ENCODE measurements at places on chromosomes 7 and 10.
A peak's percentile ranks its signal among the peaks of the same experiment; 100 is the strongest.

DNA sequence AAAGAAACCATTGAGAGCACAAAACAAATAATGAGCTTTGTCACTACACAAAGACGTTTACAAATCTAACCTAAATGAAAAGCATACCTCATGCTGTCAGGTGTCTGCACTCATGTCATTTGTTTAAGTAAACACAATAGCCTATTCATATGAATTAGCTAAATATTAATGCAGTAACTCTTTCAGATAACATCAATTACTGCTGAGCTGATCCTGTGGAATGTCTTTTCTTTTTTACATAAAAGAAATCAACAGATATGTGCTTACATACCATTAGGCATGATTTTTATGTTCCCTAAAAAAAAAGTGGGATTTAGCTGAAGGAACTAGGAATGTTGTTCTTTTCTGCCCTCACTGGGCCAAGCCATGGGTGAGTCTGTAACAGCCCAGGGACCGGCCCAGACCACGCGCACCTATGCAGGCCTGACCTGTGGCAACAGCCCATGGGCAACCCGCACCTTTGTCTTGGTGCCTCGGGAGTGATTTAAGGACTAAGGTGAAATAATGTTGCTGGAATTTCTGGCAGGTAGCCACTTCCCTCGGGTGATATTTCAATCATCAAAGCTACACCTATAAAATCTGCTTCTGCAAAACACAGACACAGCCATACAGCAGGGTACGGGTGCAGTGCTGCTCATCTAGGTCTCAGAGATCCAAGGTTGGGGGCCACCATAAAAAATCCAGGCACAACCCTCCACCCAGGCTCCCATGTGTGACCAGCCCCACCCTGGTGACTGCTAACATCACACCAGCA is 44.6 kb downstream of the FGFR2 start:
- DNase-seq = no peak

- no peak for DNase-seq
Observed at GRCh38 chr7:30142710-30143109, 7.9 kb downstream of the MTURN start.

GRCh38 chr10:80598084-80598798 is 60.5 kb downstream of the SH2D4B start:
- no peak for DNase-seq

DNA sequence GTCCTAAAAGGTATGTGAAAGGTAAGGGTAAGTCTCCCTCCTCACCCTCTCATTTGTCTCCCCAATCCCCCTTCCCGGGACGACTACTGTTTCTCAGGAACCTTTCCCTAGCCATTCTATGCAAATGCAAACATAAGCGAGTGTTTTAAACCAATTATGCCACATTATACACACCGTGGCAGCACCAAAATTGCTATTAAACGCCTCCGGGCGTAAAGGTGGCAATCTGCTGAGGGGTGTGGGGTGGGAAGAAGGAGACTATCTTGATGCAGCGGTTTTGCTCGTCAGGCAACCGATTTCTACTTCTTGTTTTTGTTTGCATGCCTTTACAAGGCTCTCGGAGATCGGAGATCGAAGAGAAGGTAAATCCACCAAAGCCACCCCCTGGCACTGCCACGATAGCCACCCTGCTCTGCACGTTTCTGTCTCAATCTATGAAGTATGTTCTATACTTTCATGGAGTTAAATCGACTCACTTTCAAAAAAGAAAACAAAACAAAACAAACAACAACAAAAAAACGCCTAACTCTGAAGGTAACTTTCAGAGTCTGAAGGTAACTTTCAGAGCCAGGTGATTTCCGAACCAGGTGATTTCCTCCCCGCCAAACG is 46.0 kb upstream of the CDK1 start:
- peak; percentile 46 for DNase-seq

DNA sequence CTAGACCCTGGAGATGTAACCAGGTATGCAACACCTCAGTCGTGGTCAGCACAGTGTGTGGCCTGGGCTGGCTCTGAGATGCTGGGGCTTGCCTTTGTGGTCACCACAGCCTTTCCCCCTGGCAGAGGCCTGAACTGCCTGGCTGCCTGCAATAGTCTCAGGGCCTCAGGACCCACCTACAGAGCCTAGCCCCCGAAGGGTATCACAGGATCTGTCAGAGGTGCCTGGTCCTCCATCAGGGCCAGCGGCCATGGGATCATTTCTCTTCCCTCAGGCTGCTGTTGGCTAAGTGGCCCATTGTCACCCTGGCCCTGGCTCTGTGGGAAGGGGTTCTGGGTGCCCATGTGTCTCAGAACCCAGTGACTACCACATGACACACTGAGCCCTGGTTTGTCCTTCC is 141.6 kb downstream of the CYP26A1 start:
- DNase-seq = no peak

DNA sequence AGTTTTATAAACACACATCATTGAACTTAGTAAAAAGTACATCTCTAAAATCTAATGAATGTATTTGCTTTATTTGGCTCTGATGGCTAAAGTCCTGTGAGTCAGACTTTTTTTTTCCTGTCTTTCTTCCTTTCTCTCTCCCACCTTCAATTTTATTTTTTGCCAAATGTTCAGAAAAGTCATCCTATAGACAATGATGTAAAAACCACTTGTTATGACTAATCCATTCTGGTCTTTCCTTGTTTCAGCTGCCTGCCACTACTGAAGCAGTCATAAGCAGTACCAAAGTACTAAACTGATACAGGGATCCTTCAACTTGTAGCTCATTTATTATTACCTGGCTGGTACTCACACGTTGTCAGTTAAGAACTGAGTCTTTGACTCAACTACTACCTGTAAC is 23.9 kb downstream of the HECTD2 start:
- DNase-seq = no peak

DNA sequence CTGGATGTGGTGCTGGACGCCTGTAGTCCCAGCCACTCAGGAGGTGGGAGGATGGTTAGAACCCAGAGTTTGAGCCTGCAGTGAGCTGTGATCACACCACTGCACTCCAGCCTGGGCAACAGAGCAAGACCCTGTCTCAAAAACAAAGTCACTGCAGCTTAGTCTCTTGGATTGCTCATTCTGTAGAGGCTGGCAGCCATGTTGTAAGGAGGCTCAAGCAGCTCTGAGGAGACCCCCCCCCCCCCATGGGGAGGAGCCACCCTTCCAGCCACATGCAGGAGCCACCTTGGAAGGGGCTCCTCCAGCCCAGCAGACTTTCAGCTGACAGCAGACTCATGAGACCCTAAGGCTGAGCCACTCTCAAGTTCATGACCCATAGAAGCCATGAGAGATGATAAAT is 68.4 kb downstream of the FOXL3 start:
- no peak for DNase-seq

GRCh38 chr7:108012499-108013430 is 9.8 kb upstream of the LAMB1 start:
- DNase-seq = no peak

- DNase-seq = no peak
Observed at GRCh38 chr10:129035052-129035827, 431.8 kb upstream of the MGMT start.

GRCh38 chr10:73398024-73398423 is 15.8 kb downstream of the ANXA7 start:
- no peak for DNase-seq

GRCh38 chr10:23280419-23281043 is 64.1 kb downstream of the C10orf67 start:
- no peak for DNase-seq

- no peak for DNase-seq
Observed at GRCh38 chr7:69176841-69177240, 421.4 kb upstream of the AUTS2 start.

DNA sequence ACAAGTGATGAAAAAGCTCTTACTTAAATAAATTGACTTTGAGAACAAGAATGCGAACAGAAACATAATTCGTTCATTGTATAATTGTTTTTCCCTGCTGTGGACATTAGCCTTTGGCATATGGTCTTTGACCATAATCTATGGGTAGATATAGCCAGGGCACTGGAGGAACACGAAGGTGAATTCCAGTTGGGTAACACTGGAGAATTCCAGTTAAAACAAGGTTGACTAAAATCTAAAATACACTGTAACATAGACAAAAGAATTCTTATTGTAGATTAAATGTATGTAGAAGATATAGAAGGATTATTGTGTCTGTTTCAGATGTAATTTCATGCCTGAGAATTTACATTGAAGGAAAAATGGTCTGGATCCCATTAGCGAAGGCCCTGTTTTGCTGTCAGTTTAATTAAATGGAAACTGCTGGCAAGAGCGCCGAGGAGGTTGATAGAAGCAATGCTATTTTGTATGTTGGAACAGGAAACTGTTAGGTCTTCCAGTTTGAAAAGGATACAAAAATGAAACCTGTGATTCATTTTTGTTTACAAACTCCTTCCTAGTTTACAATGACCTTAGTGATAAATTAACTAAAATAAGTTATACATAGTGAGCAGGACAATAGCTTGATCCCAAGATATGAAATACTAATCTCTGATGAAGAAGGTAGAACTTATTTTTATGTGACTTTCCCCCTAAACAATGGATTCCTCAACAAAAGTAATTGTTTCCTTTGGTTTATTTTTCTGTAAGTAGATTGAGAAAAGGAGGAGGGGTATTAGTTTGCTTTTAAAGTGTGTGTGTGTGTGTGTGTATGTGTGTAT is 68.9 kb downstream of the ARID5B start:
- no peak for DNase-seq

DNA sequence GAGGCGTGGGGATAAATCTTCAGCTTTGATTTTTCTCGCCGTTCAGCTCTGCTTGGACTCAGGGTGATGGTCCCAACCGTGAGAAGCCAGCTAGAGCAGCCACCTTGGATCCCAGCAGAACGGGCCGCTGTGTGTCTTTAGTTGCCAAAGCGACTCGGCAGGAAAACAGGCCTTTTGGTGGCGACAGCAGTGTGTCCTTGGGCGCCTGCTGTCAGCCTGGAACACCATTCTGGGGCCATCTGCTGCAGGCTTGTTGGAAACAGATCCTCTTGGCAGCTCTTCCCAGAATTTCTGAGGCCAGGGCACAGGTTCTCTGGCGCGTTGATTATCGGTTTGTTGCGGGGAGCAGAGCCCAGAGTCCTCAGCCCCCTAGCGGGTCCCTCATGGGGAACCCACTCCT is 97.6 kb downstream of the CUX1 start:
- no peak for DNase-seq

DNA sequence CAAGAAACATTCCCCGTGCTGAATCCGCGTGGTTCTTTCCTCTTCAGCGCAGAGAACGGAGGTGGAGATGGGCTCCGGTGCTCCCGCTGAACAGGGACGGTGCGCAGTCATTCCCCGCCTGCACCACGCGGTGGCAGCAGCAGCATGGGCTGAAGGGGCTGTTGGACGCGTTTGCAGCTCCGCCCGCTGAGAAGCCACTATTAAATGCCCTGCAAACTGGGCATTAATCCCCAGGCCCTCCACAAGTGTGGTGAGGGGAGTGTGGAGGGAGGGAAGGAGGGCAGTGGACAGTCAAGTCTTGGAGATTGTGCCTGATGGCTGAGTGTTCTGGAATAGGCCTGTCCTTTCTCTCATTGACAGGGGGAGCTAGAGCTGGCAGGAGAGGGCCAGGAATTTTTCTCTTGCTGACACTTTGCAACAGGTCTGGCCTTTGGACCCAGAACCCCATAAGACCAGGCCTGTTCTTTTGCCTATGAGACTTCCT is 240.2 kb upstream of the INHBA start:
- peak; percentile 90 for DNase-seq

GRCh38 chr10:79434821-79435251 is 10.6 kb downstream of the ZCCHC24 start:
- DNase-seq = no peak

- no peak for DNase-seq
Observed at GRCh38 chr7:70034999-70035398, 436.7 kb downstream of the AUTS2 start.

DNA sequence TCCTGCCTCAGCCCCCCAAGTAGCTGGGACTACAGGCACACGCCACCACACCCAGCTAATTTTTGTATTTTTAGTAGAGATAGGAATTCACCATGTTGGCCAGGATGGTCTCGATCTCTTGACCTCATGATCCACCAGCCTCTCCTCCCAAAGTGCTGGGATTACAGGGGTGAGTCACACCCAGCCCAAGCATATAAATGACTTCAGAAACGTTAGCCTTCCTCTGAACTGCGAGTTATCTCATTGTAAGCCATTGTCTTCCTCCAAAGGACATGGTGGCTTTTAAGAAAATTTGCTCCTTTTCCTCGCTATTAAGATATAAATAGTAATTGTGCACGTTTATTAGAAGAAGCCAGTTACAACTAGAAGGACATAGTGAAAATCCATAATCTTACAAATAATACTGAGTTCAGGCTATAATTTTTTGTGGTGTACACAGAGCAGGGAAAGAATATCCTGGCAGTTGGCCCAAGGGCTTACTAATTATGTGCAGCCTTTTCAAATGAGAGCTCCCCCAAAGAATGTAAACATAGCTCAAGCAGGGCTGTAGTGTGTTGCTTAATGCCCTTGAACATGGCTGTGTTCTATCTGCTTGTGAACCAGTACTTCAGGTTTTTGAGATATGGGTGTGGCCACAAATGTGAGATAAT is 495.8 kb downstream of the PARD3 start:
- DNase-seq = no peak

DNA sequence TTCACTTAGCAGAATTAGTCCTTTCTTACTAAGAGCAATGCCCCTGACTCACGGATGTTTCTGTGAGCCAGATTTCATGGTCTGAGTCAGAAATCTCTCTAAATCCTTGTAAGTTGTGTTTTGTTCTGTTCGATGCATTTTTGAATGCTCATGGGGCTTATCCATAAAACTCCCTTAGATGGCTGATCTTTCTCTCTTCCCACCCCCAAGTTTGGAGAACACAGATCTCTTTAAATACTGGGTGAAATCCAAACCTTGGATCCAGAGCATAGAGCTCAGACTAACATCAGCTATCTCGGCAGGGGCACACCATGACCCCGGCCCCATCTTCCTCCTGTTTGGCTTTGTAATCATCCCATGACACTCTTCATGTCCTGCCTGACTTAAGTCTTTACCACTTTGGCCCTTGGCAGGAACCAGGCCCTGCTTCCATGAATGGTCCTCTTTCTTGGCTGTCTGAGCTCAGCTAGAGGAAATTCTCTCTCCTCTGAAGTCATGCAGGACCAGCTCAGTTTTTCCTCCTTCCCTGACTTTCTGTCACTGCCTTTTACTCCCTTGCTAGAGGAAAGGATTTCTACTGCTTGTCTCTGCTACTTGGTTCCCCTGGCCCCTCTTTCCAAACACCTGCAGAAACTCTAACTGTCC is 120.4 kb upstream of the RAB11FIP2 start:
- DNase-seq = no peak

DNA sequence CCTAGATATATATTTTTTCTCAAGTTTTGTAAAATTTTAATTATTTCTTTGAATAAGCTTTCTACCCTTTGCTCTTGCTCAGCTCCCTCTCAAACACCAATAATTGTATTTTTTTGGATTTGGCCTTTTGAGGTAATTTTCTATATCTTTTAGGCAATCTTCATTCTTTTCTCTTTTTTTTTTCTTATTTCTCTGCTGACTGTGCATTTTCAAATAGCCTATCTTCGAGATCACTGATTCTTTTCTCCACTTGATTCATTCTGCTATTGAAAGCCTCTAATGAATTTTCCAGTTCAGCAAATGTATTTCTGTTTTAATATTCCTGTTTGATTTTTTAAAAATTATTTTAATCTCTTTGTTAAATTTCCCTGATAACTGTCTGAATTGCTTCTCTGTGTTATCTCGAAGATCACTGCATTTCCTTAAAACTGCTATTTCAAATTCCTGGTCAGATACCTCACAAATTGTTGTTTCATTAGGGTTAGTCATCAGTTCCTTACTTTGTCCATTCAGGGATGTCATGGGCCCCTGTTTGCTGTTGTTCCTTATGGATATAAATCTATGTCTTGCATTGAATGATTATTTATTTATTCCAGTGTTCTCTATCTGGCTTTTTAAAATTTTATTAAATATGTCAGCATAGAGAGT is 100.1 kb upstream of the UNC5B start:
- DNase-seq = no peak

GRCh38 chr7:45881280-45881758 is 7.0 kb upstream of the IGFBP1 start:
- no peak for DNase-seq

Data from ecto neural progenitor cell (in vitro differentiated cells).